ENCODE measurements at places on chromosomes 1 and 21.

GRCh38 chr21:33268737-33269441 lies 2.7 kb downstream of the IL10RB start:
- peak; percentile 30 for DNase-seq

DNA sequence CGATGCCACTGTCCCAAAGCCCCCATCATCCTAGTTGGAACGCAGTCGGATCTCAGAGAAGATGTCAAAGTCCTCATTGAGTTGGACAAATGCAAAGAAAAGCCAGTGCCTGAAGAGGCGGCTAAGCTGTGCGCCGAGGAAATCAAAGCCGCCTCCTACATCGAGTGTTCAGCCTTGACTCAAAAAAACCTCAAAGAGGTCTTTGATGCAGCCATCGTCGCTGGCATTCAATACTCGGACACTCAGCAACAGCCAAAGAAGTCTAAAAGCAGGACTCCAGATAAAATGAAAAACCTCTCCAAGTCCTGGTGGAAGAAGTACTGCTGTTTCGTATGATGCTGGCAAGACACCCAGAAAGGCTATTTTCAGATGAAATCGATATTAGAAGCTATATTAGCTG lies 8.1 kb downstream of the RHOU start:
- no peak for DNase-seq

- no peak for DNase-seq
Measured at GRCh38 chr1:110134050-110134595, 16.2 kb upstream of the SLC6A17 start.

DNA sequence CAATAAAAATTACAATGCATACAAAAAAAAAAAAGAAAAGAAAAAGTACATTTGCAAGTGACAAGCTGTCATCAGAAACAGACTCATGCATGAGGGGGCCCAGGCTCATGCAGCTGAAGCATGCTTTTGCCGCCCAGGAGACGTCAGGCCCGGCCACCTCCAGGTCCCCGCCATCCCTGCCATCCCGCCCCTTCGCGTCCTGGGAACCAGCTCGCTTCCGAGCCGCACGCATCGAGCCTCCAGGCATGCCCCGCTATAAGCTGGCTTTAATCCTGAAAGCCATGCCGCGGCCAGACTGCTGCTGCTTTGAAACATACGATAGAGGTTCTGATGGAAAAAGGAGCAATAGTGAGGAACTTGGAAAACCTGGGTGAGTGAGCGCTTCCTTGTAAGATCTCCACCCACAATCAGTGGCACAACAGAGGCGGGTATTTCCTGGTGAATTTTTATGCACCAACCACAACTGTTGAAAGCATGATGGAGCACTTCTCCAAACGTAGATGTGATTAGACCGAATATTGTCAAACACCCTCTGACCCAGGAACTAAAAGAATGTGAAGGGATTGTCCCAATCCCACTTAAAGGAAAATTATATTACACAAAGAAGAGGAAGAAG lies 113.7 kb downstream of the FAF1 start:
- no peak for DNase-seq

DNA sequence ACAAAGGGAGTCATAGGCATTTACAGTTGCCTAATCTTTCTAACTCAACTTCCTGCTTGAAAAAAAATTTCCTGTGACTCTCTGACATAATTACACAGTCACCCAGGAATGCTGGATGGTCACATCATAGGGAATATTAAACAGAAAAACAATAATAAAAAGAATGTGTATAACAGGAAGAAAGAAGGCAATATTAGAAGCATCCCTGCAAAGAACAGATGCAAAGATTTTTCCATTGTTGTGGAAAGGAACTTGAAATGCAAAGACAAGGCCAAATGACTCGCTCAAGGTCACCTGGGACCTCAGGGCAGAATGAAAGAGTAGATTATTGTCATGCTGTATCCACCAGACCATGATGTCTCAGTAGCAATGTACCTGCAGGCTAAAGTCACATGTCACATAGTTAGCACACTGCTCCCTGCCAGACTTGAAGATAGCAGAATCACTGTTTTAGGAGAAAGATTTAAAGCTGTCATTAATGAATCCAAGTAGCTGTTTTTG lies 184.3 kb downstream of the CYYR1 start:
- peak; percentile 44 for DNase-seq

DNA sequence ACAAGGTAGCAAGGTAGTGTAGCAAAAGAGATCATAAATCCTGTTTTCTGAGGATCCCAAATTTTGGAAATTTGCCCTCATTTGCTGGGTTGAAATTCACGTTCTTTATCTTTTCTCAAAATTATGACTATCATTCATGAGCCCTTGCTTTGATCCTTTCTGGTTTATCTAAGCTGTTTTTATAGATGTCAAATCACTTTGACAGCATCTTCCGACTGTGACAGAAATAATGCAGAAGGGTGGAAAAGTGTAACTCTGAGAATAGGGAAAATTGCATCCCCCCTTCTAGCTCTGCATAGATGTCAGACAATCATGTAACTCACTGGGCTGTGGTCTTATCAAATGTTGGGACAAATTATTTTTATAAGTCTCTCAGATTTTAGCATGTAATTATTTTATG lies 550.1 kb downstream of the OMA1 start:
- no peak for DNase-seq

All from BE2C (cell line).